CD4-positive, alpha-beta T cell treated with Interleukin-1 beta for 1 hour (primary cell): ENCODE measurements at places on chromosomes 16 and 17.
A peak's percentile ranks its signal among the peaks of the same experiment; 100 is the strongest.

DNA sequence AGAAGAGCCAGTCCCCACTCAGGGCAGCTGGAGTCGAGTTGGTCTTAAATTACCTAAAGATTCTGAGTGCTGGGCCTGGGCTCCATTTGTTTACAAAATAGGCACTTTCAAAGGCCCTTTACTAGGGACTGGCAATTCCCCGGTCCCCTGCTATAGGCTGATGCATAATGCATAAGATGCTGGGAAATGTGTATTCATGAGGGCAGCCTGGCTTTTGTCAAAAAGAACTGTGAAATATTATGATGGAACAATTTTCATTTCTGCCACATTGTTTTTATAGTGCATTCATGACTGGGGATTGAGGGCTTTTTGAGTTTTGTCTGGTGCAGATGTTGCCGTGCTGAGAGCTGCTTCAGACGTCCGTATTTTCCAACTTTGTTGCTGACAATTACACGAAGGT lies 617.0 kb upstream of the CDH5 start:
- no peak for DNase-seq

GRCh38 chr17:58112970-58113631 lies 29.9 kb downstream of the DYNLL2 start:
- peak; percentile 86 for DNase-seq

DNA sequence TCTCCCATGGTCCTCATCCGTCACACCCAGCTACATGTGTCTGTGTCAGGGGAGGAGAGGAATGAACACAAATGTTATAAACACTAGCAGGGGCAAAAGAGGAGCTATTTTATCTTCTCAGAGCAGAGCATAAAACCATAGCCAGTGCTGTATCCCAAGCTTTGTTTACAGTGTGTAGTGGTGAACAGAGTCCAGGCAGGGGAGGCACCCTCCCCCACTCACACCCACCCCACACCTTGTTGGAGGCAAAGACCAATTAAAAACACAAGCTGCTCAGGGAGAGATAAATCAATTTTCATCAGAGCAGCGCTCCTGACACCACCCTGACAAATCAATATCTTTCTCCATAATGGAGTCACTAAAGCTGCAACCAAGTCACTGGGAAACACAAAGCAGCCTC lies 132.6 kb upstream of the CCL2 start:
- no peak for DNase-seq

- DNase-seq, result no peak
These were observed 17.7 kb downstream of the BRD7 start for GRCh38 chr16:50351116-50351515.

DNA sequence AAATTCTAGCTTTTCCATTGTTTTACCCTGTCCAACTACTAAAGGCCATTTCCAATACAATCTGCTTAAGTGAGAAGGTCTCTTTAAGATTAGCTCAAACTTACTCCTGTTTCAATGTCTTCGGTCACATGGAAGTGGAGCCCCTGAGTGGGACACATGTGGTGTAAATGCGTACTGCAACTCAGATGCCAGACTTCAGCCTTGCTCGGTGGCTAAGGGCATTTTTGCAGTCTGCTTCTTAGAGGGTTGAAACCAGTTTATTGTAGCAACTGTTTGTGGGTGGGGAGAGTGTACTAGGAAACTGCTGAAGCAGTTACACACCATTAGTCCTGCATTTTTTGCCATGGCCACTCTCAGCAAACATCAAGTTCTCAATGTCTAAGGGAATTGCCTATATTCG lies 140.6 kb downstream of the PARN start:
- DNase-seq, result no peak
